GM18507 (cell line): ENCODE measurements at places on chromosomes 3 and 15.

DNA sequence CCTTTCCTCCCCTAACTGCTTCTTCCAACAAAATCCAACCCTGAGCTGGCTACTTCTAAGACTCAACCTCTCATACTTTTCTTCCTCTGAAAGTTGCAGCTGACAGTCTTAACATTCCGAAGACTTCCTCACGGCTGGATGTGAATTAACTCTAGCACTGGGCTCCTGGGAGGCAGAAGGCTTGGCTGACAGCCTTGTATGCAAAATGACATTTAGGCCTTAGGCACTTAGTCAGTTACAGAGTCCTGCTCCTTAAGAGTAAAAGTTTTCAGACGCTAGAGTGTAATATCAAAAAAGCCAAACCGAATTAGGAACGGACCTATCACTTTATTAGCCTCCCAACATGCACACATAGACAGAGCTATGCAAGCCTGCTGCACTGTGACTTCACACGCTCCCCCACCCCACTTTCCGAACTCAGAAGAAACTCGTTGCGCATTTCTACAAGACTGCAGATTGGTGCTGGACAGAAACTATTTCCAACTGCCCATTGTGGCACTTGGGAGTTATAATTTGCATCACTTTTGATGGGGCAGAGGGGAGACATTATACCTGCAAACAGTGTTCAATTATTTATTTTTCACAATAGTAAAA is 15.5 kb upstream of the ANXA2 start:
- DNase-seq, result no peak

DNA sequence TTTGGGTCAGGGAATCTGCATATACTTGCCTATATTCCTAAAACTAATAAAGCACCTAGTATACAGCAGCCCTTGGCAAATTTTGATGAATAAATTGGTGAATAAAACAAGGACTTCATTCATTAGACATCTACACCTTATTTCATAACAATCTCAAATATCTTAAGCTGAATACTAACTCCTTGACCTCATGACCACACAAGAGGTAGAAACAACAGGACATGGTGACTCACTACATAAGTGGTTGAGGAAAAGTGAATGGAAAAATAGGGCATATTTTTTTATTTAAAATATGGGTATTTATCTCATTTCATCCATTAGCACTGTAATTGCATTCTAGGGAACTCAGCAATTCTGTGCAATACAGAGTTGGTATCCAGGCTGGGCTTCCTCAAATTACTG is 7.8 kb upstream of the STAC start:
- no peak for DNase-seq

- no peak for DNase-seq
These were observed 28.3 kb downstream of the IL12A start for GRCh38 chr3:160016972-160017371.

DNA sequence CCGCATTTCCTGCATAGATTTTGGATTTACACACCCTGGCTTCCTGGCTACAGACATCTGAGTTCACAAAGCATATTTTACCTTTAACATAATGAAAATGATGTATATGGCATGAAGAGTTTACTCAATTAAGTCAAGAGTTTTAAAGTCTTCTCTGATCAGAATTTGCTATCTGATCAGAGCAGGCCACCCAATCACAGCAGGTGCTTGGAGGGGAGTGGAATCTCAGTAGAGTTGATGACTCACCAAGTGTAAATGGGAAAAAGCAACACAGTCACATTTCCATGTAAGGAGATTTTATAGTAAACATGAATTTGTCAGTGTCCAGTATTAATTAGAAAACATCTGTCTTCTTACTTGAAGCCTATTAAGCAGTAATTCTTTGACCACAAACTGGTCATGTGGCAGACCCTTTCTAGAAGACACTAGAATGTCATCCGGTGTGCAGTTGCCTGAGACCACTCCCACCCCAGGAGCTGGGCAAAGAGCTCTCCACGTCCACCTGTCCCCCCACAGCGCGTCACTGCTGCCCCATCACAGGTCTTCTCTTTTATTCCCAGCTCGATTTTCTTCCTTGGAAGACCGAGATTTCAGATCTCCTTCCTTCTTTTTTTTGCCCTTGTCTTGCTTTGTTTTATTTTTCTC is 10.8 kb downstream of the MESD start:
- DNase-seq, result no peak

DNA sequence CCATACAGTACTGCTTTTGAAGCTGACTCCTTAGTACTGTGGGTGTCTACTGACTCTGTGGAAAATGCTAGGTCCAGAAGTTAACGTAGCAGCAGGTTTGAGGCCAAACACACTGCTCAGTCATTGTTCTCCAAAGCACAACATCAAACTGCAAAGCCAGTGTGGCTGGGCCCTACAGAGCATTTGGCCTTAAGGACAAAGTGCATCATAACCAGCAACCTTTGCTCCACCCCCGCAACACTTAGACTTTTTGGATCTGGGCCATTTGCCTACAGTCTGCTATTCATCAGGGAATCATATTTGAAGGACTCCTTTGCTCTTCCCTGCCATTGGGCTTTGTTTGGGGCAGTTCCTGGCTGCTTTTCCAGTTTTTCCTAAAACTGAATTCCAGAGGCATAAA is 43.1 kb upstream of the ARL6 start:
- no peak for DNase-seq

DNA sequence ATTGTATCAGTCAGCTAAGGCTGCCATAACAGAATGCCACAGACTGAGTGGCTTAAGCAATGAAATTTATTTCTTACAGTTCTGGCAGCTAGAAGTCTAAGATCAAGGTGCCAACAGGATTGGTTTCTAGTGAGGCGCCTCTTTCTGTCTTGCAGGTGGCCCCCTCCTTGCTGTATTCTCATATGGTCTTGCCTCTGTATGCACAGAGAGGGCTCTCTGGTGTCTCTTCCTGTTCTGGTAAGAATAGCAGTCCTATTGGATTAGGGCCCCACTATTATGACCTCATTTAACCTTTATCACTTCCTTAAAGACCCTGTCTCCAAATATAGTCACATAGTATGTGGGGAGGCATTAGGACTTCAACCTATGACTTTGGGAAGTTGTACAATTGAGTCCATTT is 253.9 kb downstream of the EDEM1 start:
- no peak for DNase-seq

DNA sequence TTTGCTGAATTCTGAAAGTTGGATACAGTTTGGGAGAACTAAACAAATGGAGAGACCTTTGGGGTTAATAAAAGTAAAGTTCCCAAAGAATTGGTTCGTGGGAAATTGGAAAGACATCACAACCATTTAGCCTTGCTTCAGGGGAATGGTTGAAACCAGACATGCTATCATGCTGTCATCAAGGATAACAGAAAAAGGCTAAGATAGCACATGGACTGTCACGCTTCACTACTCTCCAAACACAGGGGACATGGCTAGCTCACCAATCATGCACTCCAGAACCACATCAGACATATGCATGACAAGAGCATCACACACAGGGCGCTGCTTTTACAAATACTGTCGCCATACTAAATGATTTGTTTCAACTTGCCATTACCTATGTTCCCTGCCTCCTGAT is 671.7 kb upstream of the ROBO1 start:
- DNase-seq, result no peak

DNA sequence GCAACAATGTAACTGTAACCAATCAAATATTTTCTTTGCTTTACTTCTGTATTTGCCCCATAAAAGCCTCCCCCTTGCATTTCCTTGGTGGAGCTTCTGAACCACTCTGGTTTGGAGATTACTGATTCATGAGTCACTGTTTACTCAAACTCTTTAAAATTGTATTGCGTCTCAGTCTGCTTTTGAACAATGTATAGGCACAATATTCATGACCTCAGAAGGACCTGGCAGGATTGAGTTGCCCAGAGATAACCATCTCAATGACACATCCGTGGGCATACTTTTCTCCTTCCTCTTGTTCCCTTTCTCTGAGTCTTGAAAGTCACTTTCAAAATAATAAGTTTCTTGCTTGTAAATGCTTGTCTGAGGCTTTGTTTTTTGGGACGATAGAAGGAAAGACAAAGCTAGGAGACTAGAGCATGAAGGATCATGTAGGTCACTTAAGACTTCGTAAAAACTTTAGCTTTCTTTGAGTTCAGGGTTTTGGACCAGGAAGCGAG is 57.1 kb upstream of the POU1F1 start:
- no peak for DNase-seq

DNA sequence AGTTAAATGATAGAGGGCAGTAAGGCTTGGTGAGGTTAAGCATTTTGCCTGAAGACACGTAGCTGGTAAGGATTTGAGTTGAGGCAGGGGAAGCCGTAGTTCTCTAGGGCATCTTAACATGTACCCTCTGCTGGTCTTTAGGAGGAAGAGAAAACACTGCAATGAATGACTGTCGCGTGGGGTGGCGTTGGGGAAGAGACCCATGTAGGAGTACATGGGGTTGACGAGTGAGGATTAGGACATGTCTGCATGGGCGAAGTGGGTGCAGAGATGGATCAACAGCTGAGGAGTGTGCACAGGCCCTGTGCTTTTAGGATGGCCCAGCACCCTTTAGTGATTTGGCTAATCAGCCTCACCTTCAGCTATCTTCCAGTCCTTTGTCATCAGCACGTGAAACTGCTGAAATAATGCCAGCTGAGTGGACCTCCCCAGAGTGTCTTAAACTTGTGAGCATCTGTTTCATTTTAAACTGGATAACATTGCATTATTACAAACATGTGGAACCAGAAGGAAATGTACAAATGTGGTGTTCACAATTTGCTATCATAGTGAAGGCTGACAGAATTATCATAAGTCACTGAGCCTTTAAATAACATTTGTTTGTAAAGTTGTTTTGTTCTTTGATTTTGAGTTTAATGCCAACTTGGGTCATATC is 15.3 kb downstream of the P2RY14 start:
- no peak for DNase-seq

DNA sequence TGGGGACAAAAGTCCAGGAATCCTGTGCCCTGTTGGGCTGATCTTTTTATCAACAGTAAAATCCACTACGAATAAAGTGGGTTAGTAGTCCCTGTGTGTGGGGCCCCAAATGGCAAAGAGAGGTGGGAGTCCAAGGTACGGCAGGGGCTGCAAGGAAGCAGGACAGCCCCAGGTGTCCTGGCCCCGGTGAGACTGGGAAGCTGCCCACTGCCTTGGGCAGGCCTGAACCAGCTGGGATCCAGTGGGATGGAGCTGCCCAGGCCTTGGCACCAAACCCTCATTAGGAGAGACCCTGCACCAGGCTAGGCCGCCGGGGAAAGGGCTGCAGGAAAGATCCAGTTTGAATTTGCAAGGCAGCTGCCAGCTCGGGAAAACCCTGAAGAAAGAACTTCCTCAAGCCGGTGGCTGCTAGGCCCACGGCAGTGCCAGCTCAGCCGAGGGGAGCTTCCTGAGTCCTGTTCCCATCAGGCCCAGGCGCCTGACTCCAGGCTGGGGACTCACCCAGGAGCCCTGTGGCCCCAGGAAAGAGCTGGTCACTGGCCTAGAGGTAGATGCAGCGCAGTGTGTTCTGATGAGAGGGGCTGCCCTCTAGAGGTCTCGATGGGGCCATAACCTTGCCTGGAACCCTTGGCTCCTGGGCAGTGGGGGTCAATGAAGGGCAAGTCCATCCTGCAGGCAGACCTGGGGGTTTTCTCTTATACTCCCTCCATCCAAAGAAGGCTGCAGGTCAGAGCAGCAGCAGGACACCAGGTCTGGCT is 14.4 kb upstream of the GNAI2 start:
- DNase-seq, result no peak

GRCh38 chr15:76289582-76289981 is 21.7 kb downstream of the ETFA start:
- no peak for DNase-seq

- DNase-seq, result no peak
These were observed 34.8 kb upstream of the CD47 start for GRCh38 chr3:108125550-108126071.

GRCh38 chr3:14877469-14877868 is 58.7 kb downstream of the FGD5 start:
- DNase-seq, result no peak

- DNase-seq, result no peak
These were observed at the start of gene TMEM212 for GRCh38 chr3:171842864-171843518. TMEM212 (plus strand) TSS chr3:171843349; CDS start chr3:171843384, 35 bp downstream.

DNA sequence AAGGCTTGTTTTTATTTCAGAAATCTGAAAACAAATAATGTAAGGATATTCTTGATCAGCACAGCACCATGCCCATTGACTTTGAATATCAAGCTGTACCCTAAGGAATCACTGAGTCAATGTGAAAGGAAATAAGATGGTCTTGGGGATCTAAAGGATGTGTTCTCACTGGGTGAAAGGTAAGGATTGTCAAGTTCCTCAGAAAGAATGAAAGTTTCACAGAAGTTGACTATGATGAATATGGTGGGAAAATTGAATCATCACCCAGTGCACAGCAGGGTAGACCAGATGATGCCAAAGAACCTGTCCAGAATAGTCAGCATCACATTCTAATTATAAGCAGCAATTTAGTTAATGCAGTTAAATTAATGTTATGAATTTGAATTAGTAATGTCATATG is 16.2 kb downstream of the ERC2 start:
- no peak for DNase-seq

DNA sequence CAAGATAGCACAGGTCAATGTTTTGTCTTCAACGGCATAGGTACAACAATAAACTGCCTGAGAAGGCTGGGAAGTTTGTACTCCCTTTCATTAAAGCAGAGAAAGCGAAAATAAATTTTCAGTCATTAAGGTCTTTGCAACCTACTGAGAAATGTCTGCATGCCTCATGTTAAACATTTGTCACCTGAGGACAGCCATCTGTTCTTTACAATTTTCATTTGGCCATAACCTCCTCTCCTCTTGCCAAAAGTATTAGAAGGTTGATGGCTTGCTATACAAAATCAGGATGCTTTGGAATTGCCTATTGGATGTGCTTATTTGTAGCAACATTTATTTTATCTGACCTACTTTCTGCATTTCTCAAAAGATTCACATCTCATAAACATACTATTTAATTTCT is 122.7 kb downstream of the GOLIM4 start:
- no peak for DNase-seq

GRCh38 chr15:35282965-35283496 is 197.9 kb upstream of the NANOGP8 start:
- DNase-seq, result no peak

DNA sequence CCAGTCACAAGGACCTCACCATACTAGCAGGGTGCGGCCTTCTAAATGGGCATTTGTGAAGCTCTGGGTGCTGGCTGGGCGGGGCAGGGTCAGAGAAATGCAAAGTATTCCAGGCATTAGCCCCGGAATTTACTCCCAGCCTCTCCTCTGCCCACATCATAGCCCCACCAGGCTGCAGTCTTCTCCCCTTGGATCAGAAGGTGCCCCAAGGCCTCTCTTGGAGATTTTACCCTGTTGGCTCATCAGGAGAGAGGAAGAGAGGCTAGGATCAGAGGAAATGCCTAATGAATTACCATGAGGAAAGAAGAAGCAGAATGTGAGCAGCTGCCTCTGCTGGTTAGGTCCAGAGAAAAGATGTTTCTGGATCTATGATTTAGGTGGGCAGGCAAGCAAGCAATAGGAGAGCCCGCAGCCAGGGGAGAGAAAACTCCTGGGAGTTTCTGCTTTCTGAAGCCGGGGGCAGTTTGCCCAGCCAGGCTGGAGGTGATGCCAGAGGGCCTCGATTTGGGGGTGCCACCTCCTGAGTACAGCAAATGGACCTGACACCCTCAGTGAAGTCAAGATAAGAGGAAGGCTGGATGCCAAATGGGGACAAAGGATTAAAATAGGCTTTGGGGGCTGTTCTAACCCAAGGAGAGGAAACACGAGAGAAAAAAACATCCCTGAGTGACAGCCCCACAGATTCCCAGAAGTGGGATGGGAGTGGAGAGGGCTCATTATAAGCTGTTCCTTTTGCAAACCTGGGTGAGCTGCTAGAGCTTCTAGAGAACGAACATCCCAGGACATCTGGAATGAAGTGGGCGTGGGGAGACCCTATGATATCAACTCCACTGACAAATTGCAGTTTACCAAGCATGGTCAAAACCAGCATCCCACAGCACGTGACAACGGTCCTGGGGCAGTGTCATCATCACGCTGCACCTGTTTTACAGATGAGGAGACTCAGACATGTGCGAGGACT is 65.4 kb downstream of the BDH1 start:
- DNase-seq, result no peak
